IMR-90 (cell line): ENCODE measurements at places on chromosomes 11 and 22. TPM values are rescaled to one million over a fixed set of nuclear protein-coding genes. Genes with fewer than 3 reads are reported as not detected.

DNA sequence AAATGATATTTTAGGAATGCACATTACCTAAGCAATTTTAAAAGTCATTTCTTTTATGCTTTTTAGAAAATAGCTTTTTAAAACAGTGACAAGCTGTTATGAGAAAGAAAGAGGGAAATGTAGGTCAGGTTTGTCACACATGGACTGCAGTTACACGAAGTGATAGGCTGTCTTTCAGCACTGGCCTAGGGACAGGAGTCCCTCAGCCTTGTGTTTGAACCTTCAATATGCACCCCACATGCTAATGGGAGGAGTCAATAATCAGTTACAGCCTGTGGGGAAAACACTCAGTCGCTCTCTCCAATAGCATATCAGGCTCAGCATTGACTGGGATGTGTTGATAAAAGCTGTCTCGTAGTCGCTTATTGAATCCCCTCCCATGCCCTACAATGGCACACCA is 45.8 kb downstream of the DNAJC24 start:
- no peaks in the 10 kb centered on the region for H3K36me3 ChIP-seq
- no peak for DNase-seq
- H3K27ac ChIP-seq: no peak overlapping the region

DNA sequence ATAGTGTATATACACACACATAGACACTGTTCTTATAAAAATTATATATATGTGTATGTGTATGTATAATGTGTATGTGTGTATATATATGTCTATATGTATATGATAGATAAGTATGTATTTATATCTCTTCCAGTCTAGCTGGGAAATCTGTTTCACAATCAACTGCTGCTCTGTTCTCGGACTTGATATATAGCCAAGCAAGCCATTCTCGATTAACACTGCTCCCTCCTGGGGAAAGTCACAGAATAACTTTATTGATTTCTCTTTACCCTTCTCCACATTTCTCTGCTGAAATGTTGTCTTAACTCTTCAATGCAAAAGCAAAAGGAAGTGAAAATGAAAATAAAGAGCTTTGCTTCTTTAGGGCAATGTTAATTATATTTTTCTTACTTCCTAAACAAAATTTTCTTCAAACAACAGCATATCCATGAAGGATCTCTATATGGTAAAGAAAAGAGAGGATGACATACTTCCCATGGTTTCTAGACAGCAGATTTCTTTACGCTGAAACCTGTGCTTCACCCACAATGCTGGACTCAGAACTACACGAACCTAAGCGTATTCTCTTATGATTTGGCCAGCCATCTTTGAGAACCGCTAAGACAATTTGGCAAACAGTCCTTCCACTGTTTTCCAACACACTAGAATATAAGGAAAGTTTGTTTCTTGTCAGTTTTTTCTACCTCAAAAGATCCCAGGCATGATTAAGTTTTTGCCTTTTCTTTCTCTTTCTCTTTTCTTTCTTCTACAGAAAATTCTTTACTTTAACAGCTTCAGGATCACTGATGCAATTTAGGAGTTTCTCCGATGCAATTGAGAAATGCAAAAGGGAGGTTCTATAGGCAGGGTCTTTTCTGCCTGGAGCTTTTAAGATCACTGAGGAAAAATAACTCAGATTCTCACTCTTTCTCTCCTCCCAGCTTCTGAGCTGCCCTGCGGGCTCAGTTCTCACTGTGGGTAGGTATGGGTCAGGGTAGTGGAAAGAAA is 1.9 kb downstream of the BLID start:
- peaks cover 14% of the 10 kb centered on the region for H3K4me1 ChIP-seq
- peak; percentile 49 for DNase-seq
- H3K27ac ChIP-seq: peak overlapping the region; percentile 78; the same call in 1 of the 2 replicates

DNA sequence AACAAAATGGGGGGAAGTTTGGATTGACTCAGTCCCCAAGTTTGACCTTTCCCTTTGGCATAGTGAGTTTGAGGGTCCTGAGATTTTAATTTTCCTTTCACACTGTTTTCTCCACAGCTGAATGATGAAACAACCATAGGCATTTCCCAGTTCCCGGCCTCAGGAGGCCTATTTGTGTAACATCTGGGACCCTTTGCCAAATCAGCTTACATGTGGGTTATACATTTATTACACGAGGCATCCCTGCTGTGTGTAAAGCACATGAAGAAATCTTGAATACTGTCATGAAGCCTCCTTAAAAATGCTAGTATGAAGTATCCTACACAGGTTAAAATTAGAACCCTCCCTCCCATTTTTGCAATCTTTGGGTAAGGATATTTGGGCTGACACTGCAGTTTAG is 44.6 kb upstream of the SPON1 start:
- DNase-seq: no peak
- H3K27ac ChIP-seq: no peak overlapping the region
- no peaks in the 10 kb centered on the region for H3K4me1 ChIP-seq
- peaks cover 6% of the 10 kb centered on the region for H3K27me3 ChIP-seq
- no peak overlapping the region for H3K4me3 ChIP-seq

The OSBPL5 gene
- 22.3 and 24.1 TPM in 2 replicates for polyA plus RNA-seq

The C11orf91 gene
- polyA plus RNA-seq: 0.10 TPM in 1 of 2 replicates, not detected in the other
